Renal pelvis (tissue), 12 donors: ENCODE measurements at places on chromosomes 3 and 15. TPM values are rescaled to one million over a fixed set of nuclear protein-coding genes. Genes with fewer than 3 reads are reported as not detected.

The FRMD5 gene
- 1.9 TPM for polyA plus RNA-seq

The CRABP1 gene
- 44.4 TPM for polyA plus RNA-seq

The SOX14 gene
- polyA plus RNA-seq = not detected

- DNase-seq = no peak
These were observed 55.6 kb downstream of the ATP11B start for GRCh38 chr3:182848906-182849305.

- DNase-seq = no peak
These were observed 62.1 kb upstream of the FAM3D start for GRCh38 chr3:58728723-58729122.

DNA sequence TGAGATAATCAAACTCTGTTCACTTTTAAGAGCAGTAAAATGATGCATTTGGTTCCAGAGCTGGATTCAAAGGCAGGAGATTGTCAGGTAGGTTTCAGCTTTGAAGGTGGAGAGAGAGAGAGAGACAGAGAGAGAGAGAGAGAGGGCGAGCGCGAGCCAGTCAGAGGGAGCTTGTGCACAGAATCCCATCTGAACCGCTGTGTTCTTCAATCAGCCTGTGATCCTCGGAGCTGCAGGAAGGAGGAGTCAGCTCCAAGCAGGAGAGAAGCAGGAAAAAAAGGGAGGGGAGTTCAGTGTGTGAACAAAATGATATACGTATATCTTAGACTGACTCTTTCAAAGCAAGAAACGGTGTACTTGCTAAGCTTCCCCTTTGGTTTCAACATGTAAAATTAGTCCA, at the start of gene GPR149:
GPR149 (minus strand) TSS at position 177 of the 400 bp plus-strand sequence. CDS start 575 bp downstream, outside the sequence.
- no peak for DNase-seq

DNA sequence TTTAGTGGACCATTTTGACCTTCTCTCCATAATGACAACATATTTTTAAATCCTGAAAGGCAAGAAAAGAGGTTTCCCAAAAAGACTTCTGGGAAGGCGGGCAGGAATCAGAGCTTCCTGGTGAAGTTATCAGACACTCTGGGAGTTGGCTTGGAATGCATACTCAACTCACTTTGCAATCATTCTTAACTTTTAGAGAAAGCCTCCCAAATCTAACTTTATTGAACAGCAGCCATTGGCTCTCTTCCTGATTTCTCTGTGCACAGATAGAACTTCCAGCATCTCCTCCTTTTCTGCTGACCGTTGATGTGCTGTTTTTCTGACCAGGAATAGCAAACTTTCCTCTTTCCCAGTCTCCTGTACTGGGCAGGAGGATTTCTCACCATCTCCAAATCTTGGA, 44.6 kb downstream of the PLCL2 start:
- no peak for DNase-seq

- DNase-seq = no peak
These were observed 95.9 kb downstream of the SMAD6 start for GRCh38 chr15:66797921-66798320.

GRCh38 chr3:127383656-127384179, 95.9 kb upstream of the PRR20G start:
- no peak for DNase-seq

DNA sequence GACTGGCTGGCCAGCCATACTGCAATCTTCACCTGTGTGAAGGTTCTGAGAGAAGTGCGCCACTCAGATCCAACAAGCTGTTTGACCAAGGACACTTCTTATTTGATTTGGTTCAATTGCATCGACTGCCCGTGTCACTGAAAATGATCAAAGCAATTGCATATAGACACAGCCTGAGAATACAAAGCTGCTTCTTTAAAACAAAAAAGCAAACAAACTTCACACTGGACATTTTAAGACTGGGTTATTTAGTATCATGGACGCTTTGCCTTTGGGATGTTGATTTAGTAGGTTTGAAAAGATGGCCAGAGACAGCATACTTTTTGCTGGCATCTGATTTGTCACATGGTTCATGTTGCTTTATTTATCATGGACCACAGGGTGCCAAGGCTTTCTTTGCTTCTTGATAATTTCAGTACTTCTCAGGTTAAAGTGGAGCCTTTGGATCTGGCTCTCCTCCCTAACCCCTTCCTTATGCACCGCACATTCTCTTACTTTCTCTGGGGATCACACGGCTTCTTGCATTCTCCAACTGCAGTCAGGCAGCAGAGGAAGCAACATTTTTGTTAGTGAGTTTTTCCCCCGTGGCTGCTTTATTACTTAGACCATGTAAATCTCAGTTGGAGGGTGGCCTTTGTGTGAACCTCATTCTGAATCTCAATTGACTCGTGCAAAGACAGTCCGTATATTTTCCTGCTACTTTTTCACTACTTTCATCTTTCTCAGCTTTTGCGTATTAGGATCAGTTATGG, 151.0 kb downstream of the CD47 start:
- DNase-seq = no peak

DNA sequence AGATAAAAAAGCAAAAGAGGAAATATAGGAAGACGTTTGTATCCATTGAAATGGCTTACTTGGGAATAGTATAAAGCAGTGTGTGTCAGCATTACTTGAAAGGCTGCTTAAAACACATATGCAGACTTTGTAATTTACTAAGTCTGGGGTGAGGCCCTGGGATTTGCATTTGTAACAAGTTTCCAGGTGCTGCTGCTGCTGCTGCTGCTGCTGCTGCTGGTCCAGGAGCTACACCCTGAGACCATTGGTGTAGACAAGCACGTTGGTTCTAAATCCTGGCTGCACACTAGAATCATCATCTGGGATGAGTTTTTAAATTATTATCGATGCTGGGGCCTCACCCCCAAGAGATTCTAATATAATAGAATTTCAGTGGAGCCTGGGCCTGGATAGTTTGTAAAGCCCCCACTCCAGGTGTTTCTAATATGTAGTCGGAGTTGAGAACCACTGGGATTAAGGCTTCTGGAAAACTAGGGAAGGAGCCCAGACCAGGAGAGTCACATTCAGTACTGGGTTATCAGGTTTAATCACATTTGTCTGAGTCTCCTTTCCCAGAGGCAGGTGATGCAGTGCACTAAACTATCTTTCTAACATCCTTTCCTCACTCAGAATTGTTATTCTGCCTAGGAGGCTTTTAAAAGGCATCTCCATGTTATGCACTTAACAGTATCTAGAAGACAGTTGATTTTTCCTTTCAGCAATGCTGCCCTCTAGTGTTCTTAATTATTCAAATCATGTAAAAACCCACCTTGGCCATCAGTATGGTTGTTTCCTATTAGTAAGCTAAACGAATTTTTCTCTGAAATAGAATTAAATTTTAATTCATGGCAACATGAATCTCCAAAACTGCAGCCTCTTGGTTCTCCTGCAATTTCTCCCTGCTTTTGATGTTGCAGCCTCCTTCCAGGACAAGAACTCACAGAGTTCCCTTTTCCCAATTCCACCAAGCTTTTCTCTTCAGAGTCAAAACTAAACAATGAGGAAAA, 45.4 kb downstream of the SSR3 start:
- peak; percentile 48 for DNase-seq

DNA sequence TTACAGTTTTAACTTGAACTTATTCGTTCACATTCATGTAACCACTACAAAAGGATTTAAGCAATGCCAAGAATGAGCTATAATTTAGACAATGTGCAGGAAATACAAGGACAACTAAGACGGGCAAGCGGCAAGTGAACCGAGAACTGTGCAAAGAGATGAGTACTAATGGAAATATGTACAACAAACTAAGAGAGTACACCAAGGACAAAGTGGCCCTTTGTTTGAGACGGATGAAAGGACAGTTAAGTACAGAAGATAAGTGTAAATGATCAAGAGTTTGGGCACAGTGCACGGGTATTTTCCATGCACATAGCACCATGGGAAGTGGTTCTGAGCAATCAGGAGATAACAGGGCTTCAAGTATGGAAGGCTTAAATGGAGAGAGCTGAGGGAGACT, 281.7 kb downstream of the ROBO2 start:
- no peak for DNase-seq

DNA sequence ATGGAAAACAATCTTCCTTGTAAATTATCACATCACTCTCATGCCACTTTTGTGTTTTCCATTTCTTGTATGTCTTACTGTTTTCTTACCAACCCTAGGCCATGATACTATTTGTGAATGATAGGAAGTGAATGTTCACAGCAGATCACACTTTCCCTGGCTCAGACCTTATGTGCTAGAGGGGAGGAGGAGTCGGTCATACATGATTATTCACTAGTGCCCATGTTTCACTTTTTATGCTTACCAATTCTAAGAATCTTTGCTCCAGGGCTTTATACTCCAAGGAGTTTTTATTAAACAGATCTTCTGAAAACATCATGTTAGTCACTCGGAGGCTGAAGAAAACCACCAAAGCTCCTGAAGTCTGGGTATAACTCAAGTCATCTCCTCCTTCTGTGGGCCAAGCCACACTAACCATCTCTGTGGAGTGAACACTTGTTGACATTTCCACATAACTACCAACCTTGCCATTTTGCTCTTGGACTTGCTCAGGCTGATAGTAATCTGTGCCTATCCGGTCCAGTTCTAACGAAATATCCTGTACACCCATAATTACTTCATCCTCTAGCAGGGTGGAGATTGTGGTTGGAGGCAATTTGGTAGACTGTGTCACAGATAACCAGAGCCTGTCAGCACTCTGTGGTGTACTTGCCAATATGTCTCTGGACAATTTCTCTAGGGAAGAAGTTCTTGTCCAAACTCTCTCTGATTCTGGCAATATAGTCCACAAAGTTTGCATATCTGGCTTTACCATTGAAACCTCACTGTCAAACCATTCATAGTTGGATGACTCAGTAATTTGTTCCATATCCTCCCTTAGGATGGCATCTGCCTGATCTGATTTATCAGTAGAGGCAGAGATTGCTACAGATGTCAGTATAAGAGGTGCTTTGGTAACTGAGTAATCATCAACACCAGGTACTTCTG, 76.8 kb downstream of the IMPG2 start:
- DNase-seq = no peak

DNA sequence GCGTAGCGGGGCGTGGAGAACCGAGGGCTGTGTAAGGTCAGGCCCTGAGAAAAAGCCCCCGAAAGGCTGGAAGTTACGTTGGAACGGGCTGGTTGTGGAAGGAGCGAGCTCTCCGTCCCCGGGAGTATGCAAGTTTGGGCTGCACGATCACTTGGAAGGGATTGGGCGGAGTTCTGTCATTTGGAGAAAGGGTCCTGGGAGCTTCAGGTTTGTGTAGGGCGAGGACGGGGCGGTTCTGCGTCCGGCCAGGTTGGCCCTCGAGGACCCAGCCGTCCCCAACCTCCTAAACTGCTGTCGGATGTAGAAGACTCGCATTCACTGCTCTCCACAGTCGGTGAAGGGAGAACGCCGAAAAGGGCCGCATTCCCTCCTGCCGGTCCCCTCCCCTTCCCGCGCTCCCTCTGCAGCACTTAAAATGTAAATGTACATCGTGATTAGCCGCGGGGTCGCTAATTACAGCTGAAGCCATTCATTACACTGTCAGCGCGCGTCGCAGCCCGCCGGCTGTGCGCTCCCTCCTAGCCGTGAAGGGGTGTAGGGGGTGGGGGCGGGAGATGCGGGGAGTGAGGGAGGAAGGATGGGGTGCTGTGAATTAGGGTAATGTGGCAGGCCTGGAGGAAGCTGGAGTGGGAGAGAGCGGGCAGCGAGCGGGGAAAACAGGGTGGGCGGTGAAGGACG, 2.5 kb upstream of the RPP25 start:
- DNase-seq = no peak

- no peak for DNase-seq
These were observed 79.6 kb downstream of the NFKBIZ start for GRCh38 chr3:101928890-101929289.

DNA sequence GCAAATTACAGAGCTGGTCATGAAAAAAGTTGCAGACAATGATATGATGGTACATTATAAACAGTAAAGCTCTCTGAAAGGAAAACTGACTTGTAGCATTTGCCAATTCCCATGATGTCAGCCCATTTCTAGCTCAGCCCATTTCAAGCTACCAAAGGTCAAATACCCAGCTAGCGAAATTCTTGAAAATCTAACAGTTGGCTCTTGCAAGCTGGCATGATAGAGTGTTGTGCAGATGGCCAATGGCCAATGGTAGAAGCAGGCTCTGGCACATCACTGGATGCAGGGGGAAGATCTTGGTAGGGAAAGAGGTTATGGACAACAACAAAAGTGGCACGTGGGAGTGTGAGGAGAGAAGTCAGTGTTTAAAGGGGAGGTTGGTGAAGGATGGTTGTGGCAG, 36.7 kb downstream of the RASGRF1 start:
- DNase-seq = no peak

DNA sequence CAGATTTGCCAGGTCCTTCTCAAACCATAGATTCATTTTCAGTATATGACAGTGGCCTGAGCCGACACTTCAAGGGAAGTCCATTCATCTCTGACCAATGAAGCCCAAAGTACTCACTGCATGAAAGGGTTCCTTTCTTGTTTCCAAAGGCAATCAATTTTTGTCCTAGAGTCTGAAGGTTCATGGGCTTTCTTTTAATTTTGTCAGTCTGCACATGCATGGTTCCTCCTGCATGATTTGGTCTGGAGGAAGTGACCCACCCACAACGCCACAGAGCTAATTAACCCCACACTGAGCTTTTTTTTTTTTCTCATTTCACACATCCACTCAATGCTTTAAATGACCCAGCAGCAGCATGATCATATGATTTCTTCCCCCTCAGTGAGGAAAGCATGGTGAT, 216.4 kb downstream of the TIGIT start:
- DNase-seq = no peak

- DNase-seq = no peak
These were observed at the start of gene HEG1 for GRCh38 chr3:125055913-125056745. Gene HEG1 (minus strand): TSS chr3:125055997. CDS start chr3:125055890, 107 bp downstream.

GRCh38 chr15:89556413-89557262, 18.6 kb upstream of the TICRR start:
- peak; percentile 73 for DNase-seq

DNA sequence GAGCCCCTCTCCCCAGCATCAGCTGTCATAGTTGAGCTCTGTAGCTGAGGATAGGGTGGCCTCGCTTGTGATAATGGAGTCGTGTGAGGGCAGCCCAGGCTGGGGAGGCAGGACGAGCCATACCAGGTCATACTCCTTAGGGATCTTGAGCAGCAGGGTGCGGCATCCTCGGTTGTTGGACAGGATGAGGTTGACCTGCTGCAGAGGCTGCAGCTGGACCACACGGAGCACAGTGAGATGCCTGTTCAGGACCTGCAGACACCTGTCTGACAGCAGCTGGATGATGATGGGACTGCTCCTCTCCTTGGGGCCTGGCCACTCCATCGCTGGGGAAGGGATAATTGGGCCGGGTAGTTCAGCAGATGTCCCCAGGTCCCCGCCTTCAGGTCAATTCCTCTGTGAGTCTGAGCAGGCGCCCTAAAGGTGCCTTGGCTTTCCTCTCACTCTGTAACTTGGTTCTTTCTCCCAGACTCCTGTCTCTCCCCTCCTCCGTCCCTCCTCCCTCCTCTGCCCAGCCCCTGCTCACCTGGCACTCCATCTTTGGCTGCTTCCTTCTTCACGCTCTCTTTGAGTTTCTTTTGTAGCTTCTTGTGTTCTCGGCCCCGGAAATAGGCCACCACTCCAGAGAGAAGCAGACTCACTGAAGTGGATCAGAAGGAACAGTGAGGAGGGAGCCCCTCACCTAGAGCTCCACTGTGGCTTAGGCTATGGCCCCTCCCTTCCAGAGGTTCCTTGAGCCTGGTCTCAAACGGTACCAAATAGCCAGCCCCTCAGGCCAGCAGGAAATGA, 7.8 kb downstream of the DUOX2 start:
- DNase-seq = no peak

GRCh38 chr3:143697975-143698374, 150.3 kb downstream of the SLC9A9 start:
- no peak for DNase-seq
